Left renal pelvis (tissue), 4 donors: ENCODE measurements at places on chromosomes 2 and 18. TPM values are rescaled to one million over a fixed set of nuclear protein-coding genes. Genes with fewer than 3 reads are reported as not detected.

Gene TCF23
- 3.2 TPM for polyA plus RNA-seq

Gene MBOAT2
- polyA plus RNA-seq: 79.9 TPM

Gene FRZB
- polyA plus RNA-seq: 20.6 TPM

Gene SCYGR4
- not detected for polyA plus RNA-seq

Gene L3MBTL4
- 5.9 TPM for polyA plus RNA-seq

Gene MZT2A
- polyA plus RNA-seq: 49.7 TPM

Gene SEMA4F
- polyA plus RNA-seq: 7.2 TPM

Gene FIGN
- 10.2 TPM for polyA plus RNA-seq

Gene LYPD1
- polyA plus RNA-seq: 107 TPM

DNA sequence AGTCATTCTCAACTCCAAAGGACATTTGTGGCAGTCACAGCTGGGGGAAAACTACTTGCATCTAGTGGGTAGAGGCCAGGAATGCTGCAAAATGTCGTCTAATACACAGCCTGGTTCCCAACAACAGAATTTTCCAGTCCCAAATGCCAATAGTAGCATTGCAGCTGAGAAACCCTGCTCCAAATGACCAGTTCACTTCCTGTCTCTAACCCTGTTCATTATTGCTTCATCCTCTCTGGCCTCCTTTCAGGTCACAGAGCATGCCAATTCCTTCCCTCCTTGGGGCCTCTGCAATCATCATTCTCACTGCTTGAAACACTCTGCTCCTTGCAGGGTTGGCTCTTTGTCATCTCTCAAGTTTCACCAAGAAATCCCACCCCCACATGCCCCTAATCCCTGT lies 139.1 kb downstream of the IRS1 start:
- DNase-seq: no peak

DNA sequence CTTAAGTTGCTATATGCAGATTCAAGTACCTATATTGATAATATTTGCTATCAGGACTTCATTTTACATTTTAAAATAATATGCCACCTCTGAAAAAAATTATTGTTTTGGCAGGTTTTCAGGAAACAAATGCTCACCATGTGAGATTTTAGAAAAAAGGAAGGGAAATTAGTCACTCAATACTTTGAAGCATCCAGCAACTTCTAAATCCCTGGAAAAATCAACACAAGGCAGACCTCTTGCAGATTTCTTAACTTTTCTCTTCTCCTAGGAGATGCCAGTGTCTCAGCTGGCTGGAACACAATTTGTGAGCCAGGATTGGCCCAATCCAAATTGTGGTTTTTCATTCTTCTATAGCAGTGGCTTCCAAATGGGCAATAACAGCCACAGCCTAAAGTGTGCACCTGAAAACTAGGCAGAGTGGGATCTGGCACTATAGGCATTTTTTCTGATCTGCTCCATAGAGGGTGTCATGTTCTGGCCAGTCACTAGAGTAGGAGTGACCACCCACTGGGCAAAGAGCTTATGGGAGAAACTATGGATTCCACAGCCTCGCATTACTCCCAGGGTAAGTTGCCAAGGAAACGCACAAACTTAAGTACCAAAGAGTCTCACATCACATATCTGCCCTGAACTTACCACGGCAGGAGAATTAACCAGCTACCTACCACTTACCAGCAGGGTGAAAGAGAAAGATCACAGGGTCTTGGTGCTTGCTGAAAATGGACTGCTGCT lies 28.1 kb upstream of the THOC1 start:
- DNase-seq: no peak

- DNase-seq: no peak
These were observed 156.5 kb downstream of the ARL6IP6 start for GRCh38 chr2:152874955-152875354.

DNA sequence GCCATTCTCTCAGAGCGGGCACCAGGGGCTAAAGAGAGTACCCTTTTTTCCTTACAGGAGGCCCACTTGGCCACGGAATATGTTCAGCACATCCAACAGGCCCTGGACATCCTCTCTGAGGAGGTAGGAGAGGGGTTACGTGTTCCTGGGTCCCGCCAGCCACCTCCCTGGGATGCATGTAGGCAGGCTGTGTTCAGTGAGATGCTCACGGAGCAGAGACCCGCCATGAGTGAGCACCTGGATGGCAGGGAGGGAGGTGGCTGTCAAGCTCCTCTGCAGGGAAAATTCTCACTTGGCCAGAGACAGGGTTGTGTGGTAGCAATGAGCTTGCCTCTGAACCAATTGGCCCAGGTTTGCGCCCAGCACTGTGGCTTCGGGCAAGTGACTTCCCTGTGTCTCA lies 123.1 kb upstream of the PPP1CB start:
- DNase-seq: no peak

- DNase-seq: no peak
These were observed 21.6 kb downstream of the PRKRA start for GRCh38 chr2:178429336-178429735.

DNA sequence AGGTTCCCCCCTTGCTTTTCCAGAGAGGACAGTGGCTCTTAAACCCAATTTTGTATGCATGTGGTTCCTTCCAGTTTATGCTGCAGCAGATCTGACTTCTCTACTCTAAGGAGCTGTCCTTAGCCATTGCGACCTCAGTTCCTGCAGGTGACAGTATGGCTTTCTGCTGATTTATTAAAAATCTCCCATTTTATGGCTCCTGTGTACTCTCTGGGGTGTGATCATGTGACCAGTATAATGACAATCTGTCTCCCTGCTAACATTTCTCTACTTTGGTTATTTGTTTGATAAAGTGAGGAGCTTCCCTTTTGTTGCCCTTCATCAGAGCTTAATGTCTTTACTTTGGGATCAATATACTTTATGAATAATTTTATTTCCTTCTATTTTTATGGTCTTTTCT lies 148.7 kb upstream of the VRK2 start:
- no peak for DNase-seq

GRCh38 chr2:187654535-187654934 lies 100.3 kb upstream of the TFPI start:
- DNase-seq: no peak

- DNase-seq: no peak
These were observed 49.9 kb downstream of the KCNG3 start for GRCh38 chr2:42443718-42444399.

GRCh38 chr18:22109535-22109934 lies 59.9 kb upstream of the GATA6 start:
- DNase-seq: no peak

- no peak for DNase-seq
These were observed 49.1 kb downstream of the CCDC195 start for GRCh38 chr2:224666951-224667553.

DNA sequence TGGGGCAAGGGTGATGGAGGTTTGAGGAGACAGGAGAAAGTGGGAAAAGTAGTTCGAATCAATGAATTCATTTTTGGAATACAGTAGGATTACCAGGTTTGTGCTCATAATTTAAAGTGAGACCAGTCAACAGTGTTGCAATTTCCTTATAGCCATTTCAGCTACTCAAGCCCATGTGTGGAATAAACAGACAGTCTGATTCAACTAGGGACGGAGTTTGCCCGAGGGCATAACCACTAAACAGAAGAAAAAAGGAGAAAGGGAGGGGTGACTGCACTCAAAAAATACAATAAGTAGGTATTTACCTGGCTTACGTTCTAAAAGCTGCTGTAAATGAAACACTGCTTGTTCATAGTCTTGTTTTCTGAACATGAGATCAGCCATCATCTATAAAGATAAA lies 55.2 kb downstream of the TTC21B start:
- no peak for DNase-seq

DNA sequence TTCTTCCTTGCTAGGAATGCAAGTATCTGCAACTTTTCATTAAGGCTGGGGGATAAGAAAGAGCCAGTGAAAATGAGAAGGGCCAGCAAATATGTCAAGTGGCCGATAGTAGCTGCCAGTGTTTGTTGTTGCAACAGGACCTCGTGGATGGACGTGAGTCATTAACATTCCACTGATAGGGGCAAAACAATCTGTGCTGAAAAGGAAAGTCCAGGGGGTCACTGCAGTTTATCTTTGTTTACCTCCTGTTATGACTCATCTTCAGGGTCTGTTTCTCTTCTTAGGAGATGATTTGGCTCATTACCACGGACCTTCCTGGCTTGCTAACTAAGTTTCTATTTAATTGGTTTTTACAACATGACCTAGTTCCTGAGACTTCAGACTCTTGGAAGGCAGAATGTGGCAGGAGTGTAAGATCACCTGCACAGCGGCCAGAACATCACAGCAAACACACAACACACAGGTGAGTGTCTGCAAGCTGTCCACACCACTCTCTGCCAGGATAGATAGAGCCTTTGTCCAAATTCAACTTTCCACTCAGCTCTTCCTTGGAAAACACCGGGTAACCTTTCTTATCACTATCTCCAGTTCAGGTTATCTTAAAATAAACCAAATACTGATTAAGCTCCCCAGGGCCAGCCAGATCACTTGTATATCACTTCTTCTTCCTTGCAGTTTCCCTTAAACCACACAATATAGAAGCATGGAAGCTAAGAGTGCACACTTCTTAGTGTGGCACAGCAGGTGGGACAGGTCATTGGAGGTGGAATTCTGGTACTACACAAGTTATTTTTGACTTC lies 157.5 kb upstream of the LMAN1 start:
- DNase-seq: no peak

- DNase-seq: no peak
These were observed at the start of gene CYRIA for GRCh38 chr2:16665748-16666448. CYRIA (minus strand) TSS chr2:16665834; CDS start chr2:16588119, 77,715 bp downstream.

GRCh38 chr2:221423210-221423804 lies 148.8 kb downstream of the EPHA4 start:
- DNase-seq: no peak

DNA sequence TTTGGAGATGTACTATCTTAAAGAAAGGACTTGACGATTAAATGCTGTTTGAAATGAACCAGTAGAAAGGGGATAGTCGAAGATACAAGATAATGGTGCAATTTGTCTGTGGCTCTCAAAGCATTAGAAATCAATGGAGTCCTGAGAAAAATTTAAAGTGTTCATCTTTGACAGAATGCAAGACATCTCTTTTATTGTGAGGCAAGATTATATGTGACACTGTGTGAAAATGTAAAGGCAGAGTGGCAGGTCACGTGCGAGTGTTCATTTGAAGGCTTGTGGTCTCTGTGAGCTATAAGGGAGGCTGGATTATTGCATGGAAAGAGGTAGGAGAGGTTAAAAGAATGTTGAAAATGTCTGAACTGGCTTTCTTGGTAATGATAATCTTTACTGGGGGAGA lies 709.2 kb downstream of the DSC3 start:
- no peak for DNase-seq

DNA sequence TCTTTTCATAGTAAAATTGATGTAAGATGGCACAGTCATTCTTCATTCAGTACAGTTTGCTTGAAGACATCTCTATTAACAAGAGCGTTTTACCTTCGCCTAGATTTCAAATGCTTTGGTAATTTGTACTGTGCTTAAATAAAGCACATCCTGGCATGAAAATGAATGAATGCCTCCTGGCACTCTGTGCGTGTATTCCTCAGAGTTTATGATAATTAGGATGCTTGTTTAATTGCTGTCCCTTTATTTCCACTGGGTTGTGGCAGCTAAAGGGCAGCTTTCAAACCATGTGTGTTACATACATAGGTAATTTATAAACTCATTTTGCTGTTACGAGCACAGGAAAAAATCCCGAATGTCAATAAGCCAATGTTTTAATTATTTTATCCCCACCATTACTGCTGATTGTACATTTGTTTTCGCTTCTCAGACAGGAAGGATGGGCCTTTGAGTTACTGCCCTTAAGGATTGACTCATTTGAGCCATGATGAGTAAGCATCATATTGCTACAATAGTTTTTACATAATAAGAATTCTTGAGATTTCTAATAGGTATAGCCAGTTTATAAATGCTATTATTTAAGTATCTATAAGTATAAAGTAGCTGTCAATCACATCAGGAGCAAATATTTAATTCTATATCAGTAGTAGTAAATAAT lies 516.5 kb downstream of the XIRP2 start:
- DNase-seq: no peak

DNA sequence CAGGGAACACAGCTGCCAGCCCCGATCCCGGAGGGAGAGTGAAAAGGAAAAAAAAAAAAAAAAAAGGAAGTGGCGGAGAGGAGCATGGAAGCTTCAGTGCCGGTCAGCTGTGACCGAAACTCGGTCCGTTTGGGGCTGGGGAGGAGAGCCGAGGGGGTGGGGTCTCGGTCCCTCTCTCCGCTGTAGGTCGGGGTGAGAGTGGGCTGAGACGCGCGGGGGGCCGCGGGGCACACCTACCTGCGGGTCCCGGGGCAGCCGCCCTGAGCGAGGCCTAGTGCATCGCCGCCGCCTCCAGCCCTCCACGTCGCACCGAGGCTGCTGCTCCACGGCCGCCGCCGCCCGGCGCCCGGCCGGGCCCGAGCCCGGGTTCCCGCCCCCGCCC lies 536 bp downstream of the VPS54 start:
- DNase-seq: peak; percentile 37

DNA sequence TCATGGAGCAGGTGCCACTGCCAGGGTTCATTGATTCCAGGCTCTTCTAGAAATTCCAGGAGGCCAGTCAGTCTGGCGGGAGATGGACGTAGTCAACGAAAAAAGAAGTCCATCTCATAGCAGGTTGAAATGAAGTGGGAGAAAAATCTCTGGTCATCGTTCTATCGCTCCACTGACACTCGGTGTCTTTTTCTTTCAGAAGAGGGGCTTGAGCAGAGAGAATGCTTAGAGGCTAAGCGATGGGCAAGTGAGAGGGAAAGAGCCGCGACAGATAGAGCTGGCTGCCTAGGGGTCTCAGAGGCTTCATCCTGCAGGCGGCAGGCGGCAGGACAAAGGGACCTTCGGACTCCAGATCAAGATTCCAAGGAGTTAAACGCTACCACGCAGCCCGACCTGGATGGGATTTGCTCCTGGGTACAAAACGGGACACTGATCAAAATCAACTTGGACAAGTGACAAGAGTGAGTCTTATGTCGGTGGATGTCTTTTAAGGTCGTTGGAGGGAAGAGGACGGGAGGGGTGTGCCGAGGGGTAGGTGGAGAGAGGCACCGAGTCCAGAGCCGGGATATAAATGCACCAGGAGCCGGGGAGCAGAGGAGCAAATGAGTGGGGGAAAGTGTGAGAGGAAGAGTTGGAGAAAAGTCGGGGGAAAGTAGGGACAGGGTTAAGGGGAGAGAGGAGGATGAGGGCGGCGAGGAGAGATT lies 677 bp upstream of the TMEM178A start:
- DNase-seq: no peak

DNA sequence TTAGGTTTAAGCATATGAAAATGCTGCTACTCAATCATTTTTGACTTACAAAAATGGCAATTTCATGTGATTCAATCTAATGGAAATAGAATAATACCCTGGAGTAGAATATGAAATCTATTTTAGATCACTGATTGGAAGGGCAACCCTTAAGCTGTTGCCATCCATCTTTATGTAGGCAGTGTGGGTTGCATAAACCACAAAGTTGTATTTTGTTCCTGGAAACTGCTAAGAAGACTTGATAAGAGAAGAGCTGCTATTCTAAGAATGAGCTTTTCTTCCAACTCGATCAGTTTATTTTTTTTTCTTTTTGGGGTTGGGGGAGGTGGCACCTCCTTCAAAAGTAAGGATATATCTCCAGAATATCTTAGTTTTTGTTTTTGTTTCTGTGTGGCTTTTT lies 60.2 kb downstream of the CAVIN2 start:
- DNase-seq: no peak

DNA sequence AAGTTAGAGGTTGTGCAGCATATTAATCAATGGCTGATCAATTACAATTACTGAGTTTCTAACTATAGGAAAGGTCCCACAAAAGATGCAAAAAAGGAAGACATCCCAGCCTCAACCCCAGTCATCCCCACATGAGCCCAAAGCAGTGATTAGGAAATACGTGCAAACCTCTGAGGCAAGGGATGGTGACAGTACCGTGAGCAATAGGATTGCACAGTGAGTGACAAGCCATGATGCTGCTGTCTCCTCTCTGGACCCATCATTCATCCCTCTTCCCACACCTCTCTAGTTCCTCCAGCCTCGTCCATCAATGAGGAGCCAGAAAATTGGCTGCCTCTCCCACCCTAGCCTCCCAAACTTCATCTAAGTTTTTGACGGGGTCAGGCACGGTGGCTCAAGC lies 4.0 kb upstream of the SLC11A1 start:
- DNase-seq: no peak
